ENCODE measurements at places on chromosomes 6 and 20.

- no peak for DNase-seq
These were observed 2.5 kb upstream of the TMEM244 start for GRCh38 chr6:129863664-129864063.

DNA sequence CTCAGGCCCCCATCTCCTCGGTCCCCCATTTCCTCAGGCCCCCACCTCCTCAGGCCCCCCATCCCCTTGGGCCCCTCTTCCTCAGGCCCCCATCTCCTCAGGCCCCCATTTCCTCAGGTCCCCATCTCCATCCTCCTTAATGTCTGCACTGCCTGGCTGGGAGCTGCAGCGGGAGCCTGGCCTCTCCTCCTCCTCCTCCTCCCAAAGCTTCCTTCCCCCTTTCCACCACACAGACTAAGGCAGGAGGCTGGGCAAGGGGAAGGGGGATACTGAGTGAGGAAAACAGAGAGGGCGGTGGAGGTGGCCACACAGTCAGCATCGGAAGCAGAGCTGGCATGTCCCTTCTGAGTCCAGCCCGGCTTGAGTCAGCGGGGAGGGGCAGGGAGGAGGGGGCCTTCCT is 122.6 kb upstream of the RPS6KA2 start:
- DNase-seq = no peak

- DNase-seq = no peak
These were observed 4.5 kb downstream of the GPR63 start for GRCh38 chr6:96832780-96833179.

DNA sequence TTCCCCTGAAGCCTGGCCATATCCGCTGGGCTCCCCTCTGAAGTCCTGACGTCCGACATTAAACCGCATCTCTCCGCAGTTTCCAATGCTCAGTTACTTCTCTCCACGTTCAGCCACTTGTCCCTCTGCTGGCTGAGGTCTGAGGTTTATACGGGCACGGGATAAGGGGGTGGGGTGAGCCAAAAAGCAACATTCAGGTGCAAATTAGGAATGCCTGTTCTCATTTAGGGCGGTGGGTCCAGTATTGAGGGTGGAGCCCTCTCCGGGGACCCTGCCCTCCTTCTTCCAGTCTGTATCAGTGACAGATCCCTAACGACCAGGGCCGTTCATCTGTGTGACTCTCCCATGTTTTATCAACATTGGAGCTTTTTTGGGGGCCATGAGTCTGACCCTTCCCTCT is 1454.4 kb downstream of the HACE1 start:
- no peak for DNase-seq

Measured in GM13977 (cell line).